ENCODE measurements at places on chromosomes 1 and 21.

DNA sequence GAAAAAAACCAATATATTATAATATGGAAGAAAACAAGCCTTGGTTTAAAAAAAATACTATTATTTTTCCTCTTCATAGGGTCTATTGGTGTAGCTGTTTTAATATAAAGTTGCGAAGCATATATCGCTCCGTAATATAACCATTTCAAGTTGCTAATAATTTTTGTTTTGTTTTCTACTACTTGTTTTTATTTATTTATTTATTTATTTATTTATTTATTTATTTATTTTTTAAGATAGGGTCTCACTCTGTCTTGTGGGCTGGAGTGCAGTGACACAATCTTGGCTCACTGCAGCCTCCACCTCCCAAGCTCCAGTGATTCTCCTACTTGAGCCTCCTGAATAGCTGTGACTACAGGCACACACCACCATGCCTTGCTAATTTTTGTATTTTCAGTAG is 46.4 kb downstream of the PRDM2 start:
- DNase-seq, result no peak

- DNase-seq, result no peak
Measured at GRCh38 chr1:244964112-244964971, 100.0 kb upstream of the HNRNPU start.

GRCh38 chr1:117364240-117364639 is 3.0 kb upstream of the MAN1A2 start:
- DNase-seq, result no peak

- no peak for DNase-seq
Measured at GRCh38 chr1:38284953-38285352, 238.4 kb upstream of the POU3F1 start.

- no peak for DNase-seq
Measured at GRCh38 chr21:43877936-43878575, 13.0 kb downstream of the AGPAT3 start.
